ENCODE measurements at places on chromosomes 3 and 15.
A peak's percentile ranks its signal among the peaks of the same experiment; 100 is the strongest.

GRCh38 chr15:31300981-31301672, 25.5 kb upstream of the KLF13 start:
- DNase-seq, result no peak

- DNase-seq, result no peak
These were observed 36.3 kb upstream of the SGO1 start for GRCh38 chr3:20222274-20222673.

DNA sequence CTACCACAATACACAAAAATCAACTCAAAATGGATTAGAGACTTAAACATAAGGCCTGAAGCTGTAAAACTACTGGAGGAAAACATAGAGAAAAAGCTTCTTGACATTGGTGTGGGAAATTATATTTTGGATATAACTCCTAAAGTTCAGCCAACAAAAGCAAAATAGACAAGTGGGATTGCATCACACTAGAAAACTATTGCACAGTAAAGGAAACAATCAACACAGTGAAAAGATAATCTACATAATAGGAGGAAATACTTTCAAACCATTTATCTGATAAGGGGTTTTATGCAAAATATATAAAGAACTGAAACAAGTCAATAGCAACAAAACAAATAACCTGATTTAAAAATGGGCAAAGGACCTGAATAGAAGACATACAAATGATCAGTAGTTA, 37.6 kb upstream of the TP63 start:
- no peak for DNase-seq

- DNase-seq, result no peak
These were observed 322.2 kb upstream of the SATB1 start for GRCh38 chr3:18747383-18747782.

DNA sequence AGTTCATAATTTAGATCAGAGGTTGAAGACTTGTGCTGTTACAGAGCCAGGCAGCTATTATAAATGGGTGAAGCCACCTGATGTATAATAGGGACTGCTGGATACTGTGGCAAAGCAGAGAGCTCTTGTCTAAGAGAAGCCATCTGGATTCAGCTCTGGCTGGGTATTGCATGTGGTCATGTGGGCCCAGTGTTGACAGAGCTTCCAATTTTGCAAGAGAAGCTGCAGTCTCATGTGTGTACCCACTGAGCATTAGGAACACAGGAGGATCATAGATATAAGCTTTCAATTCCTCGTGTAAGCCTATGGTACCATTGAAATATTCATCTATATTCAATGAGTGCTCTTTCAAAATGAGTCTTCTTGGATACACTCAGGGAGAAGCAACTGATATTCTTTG, 303.9 kb upstream of the SLCO3A1 start:
- no peak for DNase-seq

GRCh38 chr3:23612296-23612891, 193.4 kb upstream of the UBE2E1 start:
- no peak for DNase-seq

GRCh38 chr3:116971531-116971930, 262.0 kb downstream of the TUSC7 start:
- DNase-seq, result no peak

DNA sequence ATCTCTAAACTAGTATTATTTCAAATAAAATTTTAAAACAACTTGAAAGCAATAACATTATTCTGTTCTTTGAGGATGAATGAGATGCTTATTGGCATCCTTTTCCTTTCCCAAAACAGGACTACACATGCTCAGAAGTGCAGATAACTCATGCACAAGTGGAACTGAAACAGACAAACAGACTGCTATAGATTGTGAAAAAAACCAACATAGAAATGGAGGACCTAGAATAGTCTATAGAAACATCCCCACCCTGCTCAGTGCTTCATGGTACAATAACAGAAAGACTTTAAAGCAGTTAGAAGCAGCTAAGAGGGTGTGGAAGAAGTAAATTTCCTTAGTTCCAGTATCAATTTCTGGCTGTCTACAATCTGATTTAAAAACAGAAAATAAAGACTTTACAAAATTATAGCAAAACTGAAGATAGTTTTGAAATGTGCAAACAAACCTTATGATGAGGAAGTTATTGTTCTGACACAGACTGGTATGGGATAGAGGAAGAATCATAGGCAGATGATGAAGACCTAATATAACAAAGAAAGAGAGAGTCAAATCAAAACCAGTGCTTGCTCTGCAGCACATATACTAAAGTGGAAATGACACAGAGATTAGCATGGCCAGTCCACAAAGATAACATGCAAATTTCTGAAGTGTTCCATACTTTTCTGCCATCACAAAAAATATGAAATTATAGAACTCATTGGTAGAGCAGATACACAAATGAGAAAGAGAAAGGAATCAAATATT, 1025.4 kb downstream of the SQOR start:
- no peak for DNase-seq

DNA sequence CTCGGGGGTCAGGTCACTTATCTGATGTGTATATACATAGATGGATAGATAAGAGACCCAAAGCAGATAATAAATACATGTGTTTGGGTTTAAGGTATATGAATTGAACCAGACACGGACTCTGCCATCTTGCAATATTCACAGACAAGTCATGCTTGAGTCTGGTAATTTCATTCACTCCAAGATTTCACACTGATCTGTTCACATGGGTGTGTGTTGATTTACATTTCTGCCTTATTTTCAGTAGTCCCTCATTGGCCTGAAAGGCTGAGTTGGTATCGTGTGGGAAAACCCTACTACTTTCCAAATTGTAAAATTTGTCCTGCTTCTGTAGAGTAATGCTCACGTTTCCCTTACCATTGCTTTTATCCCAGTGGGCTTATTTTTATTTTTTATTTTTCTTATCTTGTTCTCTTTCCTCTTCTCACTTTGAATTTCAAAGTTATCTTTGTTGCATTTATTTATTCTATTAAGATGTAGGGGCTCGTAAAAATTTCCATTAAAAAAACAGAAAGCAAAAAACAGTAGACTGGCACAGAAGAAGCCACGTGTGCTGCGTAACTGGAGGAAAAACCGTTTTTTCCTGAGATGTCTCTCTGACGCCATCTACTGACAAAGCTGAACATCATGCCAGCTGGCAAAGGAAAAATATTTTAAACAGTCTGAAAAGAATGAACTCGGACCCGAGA, 10.8 kb upstream of the MFSD1 start:
- DNase-seq, result peak; percentile 57

- no peak for DNase-seq
These were observed 240.2 kb downstream of the CD47 start for GRCh38 chr3:107850681-107851080.

GRCh38 chr3:50609071-50609762, 2.4 kb downstream of the CISH start:
- no peak for DNase-seq

GRCh38 chr3:71258116-71258515, 325.4 kb downstream of the FOXP1 start:
- no peak for DNase-seq

DNA sequence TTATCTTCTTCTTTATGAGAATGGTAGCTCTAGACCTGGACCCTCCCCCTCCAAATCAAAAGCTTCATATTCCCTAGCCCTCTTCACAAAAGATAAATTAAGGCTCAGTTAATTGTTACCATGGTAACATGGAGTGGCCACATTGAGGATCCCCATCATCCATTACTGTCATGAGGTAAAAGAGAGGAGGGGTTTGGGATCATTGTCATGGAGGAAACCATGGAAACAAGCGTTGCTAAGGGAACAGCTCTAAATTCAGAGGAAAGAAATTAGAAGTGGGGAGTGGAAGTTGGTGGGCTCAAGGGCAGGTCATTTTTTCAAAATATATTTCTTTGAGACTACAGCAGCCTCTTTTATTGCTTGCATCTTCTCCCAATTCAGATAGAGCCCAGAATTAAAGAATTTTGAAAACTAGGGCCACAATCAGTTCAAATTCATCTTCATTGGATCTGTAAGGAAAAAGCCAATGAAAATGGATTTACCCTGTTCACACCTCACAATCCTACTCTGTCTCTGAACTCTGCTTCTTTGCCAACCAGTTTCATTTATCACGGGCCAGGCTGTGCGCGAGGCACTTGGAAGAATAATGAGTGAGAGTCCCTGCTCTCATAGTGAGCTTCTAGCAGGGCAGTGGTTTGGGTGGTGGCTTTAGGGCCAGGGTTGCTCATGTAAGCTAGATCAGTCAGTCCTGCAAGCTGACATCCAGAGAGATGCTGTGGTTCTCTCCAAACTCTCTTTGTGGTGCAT, 11.6 kb upstream of the AEN start:
- no peak for DNase-seq

- DNase-seq, result no peak
These were observed 8.1 kb upstream of the GNB5 start for GRCh38 chr15:52199271-52199670.

- DNase-seq, result no peak
These were observed 41.0 kb upstream of the IREB2 start for GRCh38 chr15:78396976-78397375.

DNA sequence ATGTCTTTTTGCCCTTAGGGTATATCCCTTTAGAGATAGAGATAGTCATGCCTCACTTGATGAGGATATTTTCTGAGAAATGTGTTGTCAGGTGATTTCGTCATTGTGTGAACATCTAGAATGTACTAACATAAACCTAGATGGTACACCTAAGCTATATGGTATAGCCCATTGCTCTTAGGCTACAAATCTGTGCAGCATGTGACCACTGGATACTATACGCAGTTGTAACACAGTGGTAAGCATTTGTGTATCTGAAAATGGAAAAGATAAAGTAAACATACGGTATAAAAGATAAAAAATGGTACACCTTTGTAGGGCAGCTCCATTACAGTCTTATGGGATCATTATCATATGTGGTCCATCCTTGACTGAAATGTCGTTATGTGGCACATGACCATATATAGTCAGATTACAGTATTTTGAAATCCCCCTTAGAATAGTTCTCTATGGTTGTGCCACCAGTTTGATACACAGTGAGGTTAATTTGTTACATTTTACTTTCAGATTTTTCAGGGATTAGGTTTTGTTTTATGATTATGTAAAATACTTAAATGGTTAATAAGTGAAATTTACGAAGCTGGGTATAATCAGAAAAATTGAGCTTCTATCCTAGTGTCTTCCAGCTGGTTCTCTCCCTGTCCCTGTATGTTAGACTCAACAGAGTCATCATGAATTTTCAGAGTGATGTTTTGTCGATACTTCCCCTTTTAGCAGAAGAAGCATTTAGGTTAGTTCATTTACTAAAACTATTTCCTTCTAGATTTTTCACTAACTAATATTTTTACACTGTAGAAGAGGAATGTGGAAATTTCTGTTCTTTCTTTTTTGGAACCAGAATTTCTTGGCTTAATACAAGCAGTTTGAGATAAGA, 12.8 kb downstream of the SETD5 start:
- no peak for DNase-seq

GRCh38 chr3:42851228-42851834, 24.3 kb downstream of the CYP8B1 start:
- no peak for DNase-seq

- no peak for DNase-seq
These were observed 755.9 kb upstream of the LMCD1 start for GRCh38 chr3:7745711-7746110.
